Left cardiac atrium (tissue), 4 donors: ENCODE measurements at places on chromosomes 7 and 10. TPM values are rescaled to one million over a fixed set of nuclear protein-coding genes. Genes with fewer than 3 reads are reported as not detected.

The ASB4 gene
- total RNA-seq = 3.5 TPM

The SKAP2 gene
- 9.2 TPM for total RNA-seq

DNA sequence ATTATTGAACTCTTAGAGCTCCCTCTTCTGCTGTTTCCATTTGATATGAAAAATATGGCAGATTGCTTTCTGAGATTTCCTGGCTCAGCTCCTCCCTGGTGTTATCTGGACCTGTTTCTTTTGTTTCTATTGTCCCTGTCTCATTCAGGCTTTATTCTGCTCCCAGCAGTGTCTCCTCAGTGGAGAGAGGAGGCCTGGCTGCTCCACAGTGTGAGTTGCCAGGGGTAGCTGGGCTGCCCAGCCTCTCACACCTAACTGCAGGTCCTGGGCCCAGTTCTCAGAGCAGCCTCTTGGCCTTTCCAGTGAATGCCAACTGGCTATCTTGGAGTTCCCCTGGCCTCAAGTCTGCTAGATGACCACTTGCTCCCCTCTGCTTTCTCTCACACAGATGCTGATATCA is 127.0 kb downstream of the VPS41 start:
- no peak for DNase-seq

DNA sequence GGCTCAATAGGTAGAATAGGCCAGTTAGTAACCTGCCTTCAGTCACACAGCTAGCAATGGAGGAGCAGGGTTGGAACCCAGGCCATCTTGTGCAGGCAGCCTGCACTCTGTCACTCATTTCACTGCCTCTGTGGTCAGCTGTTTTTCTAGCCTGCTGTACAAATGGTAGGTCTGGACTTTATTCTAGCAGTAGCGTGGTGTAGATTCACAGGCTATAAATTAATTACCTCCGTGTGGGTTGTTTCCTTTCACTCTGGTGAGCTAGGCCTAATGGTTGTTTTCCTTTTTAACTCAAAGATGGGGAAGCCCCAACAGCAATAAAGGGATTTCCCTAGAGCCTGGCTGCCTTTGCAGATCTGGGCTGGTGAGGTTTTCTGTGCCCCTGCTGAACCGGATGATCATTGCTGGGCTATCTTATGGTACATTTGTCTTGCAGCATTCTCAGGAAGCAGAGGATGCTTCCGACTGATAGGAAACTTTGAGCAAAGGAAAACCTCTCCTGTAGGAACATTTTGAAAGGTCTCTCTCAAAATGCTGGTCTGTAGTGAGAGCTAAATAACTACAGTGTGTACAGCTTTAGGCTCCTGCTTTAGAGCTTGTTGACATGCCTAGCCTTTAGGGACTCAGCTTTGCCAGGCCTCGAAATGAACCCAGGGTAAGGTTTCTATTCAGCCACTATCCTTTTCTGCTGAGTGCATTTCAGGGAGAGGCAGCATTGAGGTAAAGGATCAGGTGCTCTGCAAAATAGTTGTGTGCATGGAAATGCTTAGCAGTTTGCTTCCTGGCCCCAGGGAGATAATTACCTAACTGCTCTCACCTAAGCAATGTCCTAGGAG is 157.4 kb downstream of the ST7 start:
- no peak for DNase-seq

DNA sequence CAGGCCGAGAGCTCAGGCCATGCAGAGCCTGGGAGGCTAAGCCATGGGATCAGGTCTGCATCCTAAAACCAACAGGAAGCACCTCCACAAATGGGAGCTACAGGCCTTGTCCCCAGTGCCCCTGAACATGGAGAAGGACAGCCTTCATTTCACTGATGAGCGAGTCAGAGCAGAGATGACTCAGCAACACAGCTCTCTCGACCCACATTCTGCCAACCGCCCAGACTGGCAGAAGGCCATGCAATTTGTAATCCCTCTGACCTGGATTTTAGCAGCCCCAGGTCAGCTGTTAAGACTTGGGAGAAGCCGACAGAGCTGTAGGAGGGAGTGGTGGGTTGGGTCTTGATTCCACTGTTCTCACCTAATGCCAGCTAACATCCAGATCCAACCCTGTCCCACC is 25.5 kb downstream of the VOPP1 start:
- DNase-seq = peak; percentile 74

The TAF3 gene
- total RNA-seq = 8.0 TPM

GRCh38 chr10:110067960-110068770 is 60.4 kb downstream of the ADD3 start:
- DNase-seq = peak; percentile 56

The GNAI1 gene
- 16.0 TPM for total RNA-seq

The HYCC1 gene
- 36.6 TPM for total RNA-seq

DNA sequence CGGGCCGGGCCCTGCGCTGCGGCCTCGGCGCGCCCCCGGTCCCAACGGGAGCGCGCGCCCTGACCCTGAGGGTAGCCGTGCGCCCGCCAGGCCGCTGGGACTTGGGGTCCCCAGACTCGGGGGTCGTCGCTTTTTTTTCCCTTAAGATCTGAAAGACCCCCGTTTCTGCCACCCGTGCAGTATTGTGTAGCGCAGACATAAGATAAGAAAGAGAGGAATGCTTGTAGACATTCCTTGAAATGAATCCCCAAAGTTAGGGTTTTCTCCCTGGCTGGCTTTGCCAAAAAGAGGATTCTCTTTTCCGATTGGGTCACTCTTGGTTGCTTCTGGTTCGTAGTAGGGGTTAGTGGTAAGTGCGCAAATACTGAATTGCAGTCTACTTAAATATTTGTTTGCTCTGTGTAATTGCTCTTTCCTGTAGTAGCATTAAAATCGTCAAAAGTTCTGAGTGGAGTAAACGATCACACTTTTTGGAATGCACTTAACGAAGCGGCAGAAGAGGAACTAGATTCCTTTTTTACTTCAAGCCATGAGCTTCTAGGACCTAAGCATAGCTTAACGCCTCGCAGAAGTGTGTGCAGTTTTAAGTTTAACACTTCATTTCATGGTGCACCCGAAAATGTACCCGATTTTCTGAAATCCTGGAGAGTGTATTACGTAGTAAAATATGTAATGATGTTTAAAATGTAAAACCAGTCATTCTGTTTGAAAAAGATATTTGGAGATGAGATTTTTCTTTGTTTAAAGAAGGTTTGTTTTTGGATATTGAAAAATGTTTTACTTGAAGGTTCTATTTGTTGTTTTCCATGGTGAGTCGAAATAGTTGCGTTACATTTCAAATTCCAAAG is 1.3 kb downstream of the CUL1 start:
- DNase-seq = no peak

DNA sequence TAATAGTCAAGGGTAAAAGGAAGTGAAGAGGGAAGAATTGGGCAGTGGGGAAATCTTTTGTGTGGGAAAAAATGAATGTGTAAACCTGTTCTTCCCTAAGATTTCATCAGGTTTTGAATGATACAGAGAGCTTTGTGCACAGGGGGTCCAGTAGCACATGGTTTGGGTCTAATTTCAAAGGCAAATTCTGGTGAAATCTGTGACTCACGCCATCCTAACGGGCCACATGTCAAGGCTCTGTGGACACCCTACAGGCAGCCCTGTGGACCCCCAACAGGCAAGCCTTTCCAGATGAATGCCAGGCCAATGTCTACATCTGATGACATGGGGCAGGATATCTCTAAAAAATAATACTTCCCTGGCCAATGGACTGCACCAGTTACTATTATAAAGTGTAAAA is 309.8 kb downstream of the PARD3 start:
- no peak for DNase-seq

DNA sequence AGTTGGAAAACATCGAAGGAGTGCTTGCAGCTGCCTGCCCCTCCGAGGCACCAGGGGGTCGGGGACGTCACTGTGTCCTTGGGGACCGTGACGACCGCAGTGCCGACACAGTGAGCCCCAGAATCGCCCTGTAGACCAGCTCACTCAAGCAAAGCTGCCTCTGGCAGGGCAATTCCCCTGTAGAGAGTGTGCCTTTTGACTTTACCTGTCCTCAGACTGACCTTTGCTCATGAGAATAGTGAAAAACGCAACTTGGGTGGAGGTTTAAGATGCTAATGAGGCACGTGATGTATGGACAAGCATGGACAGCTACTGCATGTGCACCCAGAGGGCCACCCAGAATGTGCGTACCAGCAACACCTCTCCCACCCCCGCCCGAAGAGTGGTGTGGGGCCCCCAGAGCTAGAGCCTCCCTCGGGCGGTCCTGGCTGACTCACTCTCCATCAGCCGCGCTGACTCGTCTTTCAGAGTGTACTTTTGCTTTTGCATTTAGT is 271.9 kb downstream of the ADARB2 start:
- DNase-seq = no peak

DNA sequence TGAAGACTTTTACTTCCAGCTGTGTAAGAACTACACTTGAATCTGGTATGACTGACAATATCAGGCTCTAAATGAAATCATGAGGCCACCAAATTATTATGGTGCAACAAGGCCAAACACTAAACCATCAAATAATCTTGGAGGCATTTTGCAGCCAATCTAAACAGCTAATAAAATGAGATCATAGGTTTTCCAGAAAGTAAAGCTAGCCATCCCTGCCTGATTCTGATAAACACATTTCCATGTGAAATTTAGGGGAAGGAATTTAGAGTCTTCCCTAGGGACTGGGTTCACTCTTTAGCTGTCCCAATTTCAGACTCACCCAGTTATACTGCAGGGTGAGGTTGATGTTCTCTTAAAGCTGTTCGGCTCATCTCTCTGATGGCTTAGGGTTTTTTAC is 190.3 kb upstream of the TMEM196 start:
- no peak for DNase-seq

The CALML5 gene
- not detected for total RNA-seq

DNA sequence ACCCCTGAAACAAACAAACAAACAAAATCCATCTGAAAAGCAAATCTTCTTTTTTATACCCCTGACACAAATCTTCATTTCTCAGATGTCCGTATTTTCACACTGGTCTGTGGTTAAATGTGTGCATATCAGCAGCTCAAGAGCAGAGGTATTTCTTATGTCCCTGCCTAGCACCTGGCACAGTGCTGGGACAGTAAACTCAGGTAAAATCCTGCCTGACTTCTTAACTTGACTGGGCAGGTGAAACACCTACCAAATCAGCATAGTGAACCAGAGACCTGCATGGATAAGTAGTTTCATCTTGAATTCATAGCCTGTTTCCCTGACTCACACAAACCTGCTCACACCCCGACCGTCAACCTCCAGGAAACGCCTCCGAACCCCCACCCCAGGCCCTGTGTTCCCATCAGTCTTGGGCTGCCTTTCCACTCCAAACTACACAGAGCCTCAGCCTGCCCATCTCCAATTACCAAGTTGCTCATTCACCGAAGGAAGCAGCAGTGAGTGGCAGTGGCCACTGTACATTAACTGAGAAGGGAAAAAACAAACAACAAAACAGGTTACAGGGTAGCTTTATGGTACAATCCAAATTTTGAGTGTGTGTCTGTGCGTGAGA is 109.9 kb downstream of the HECTD2 start:
- no peak for DNase-seq

The HOXA6 gene
- total RNA-seq = not detected

GRCh38 chr10:78889536-78890063 is 179.2 kb upstream of the ZMIZ1 start:
- no peak for DNase-seq

- no peak for DNase-seq
These were observed 171.0 kb upstream of the SEMA3E start for GRCh38 chr7:83819911-83820310.

DNA sequence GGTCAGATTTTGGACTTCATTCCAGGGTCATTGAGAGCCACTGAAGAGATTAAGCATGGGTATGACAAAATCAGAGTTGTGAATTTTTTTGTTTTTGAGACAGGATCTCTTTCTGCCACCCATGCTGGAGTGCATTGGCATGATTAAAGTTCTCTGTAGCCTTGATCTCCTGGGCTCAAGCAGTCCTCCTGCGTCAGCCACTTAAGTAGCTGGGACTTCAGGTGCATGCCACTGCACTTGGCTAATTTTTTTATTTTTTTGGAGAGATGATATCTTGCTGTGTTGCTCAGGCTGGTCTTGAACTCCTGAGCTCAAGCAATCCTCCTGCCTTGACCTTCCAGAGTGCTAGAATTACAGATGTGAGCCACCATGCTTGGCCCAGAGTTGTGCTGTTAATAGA is 52.5 kb upstream of the GLCCI1 start:
- DNase-seq = no peak

DNA sequence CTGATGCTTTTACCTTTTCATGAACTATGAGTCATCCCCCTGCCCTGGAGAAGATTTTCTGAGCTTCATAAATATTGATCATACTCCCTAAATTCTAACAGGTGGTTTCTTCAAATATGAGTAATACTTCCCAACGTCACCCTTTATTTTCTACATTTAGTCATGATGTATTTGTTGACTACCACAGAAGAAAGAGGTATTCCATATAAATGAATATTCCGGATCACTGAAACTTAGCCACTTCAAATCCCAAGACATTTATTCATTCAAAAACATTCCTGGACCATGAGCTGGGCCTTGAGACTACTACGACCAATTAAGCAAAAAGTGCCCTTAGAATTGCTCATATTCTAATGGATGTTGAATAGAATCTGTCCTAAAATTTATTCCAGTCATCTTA is 395.8 kb upstream of the NPVF start:
- no peak for DNase-seq

The FGF8 gene
- total RNA-seq = not detected

The SPDYE11 gene
- total RNA-seq = not detected

DNA sequence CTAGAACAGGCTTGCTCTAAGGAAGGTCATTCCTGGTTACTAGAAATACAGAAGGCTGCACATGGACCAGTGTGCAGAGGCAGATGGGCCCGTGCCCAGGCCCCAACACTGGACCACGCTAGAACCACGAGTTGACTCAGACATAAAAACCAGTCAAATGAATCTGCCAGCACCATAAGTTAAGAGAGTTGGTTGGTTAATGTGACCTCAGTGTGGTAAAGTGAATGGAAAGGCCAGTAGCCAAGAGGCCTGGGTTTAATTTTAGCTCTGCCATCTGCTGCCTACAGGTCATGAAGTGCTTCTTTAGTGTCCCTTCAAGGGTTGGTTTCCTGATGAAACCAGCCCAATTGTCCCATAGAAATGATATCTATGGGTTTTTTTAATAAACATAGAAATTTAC is 329.6 kb upstream of the NRP1 start:
- DNase-seq = no peak

- no peak for DNase-seq
These were observed 307.6 kb upstream of the PHYHIPL start for GRCh38 chr10:58868736-58869435.

DNA sequence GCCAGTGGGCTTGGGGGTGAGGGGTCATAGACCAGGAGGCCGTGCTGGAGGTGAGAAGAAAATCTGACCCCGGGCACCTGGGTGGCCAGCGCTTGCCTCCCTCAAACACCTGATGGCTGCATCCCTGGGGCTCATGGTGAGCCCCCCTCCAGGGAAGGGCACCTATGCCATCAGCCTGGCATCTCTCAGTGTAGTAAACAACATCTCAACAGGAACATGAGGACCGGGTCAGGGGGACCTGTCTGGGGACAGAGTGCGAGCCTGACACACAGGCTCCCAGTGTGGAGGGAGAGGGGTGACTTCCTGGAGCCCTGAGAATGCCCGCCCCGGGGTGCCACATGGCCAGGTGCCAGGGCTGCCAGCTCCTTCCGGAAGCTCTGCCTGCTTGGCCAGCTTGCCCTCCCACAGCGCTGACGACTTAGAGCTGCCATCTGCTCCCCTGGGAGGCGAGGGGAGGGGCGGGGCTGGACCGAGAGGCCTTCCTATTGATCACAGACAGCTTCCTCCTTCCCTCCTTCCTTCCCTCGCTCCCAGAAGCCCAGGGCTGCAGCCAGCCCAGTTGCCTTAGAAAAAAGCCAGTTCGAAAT is 12.3 kb downstream of the STX1A start:
- DNase-seq = no peak
